ENCODE measurements at places on chromosomes 3 and 15.

DNA sequence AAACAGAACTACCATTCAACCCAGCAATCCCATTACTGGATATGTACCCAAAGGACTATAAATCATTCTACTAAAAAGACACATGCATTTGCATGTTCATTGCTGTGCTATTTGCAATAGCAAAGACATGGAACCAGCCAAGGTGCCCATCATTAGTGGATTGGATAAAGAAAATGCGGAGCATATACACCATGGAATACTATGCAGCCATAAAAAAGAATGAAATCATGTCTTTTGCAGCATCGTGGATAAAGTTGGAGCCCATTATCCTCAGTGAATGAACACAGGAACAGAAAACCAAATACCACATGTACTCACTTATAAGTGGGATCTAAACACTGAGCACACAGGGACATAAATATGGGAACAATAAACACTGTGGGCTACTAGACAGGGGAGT is 43.1 kb upstream of the TIMP4 start:
- no peak for DNase-seq

DNA sequence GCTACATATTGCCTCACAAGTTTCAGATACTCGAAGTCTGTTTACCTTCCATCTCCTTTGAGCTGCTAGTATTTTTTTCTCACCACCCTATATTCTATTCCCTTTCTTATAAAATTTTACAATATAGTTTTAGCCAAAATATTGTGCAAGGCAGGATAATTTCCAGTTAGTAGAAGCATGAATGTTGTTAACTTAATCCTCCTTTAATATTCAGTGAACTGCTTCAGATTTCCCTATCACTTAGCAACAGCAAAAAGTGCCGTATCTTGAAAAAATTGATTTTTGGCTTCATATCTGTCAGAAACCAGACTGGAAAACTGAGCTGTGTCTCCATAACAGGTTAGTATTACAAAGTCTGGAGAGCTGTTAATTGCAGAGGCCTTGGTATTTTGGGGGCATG is 24.0 kb downstream of the PLSCR4 start:
- no peak for DNase-seq

GRCh38 chr3:58329150-58329921 is 3.4 kb upstream of the PXK start:
- no peak for DNase-seq

- peak; percentile 57 for DNase-seq
These were observed 42.7 kb downstream of the EIF2AK4 start for GRCh38 chr15:39976291-39977274.

DNA sequence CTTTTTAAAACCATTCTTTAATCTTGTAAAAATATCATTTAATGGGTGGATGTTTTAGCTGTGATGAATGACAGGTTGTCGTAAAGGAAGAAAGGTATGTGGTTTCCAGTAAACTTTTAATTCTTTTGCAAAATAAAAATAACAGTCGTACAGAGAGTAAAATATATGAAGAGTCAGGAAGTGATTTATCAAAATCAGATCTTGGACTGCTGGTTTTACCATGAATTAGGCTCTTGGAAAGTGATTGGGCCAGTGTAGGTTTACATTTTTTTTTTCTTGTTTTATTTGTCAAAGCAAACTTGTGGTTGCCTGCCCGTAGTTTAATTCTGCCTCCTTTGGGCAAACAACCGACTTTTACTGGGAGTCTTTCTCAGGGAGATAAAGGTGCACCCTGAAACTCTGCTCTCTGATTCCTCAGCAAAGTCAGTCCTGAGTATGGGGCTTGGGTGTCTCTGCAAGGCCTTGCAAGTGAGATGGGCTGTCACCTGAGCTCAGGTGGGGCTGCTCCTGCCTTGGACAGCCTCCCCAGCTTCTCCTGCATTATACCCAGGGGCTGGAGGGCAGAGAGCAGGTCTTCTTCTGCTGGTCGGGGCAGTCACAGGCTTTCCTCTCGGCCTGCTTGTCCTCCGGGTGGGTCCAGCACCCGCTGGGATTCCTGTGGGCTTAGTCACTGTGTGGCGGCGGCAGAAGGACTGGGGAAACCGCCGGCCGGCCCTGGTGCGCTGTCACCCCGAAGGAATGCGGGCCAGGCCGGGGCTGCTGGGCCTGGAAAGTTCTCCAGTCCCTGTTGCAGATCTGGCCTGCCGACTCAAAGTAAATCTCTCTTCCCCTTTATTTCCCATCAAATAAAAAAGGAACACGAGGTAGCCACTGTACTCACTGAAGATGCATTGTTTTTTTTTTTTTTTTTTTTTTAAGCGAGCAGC is 79.0 kb downstream of the IGF1R start:
- no peak for DNase-seq

GRCh38 chr3:42660898-42661297 is 7.4 kb downstream of the ZBTB47 start:
- DNase-seq = no peak

DNA sequence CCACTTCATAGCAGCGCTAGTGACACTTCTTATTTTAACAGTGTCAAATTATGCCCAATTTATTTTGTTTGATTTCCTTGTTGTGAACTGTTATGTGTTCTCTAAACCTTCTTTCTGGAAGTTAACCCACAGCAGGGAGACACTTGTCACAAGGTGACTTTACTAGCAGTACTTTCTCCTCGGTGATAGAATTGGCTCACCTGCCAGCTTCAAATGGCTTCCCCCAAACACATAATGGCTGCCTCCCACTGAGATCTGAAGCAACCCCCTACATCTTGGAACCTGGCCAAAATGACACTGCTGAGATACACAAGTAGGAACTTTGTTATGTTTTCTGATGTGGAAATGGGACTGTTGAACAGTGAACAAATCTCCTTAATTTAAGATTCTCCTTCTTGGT is 238.8 kb upstream of the DPH6 start:
- DNase-seq = peak; percentile 89

DNA sequence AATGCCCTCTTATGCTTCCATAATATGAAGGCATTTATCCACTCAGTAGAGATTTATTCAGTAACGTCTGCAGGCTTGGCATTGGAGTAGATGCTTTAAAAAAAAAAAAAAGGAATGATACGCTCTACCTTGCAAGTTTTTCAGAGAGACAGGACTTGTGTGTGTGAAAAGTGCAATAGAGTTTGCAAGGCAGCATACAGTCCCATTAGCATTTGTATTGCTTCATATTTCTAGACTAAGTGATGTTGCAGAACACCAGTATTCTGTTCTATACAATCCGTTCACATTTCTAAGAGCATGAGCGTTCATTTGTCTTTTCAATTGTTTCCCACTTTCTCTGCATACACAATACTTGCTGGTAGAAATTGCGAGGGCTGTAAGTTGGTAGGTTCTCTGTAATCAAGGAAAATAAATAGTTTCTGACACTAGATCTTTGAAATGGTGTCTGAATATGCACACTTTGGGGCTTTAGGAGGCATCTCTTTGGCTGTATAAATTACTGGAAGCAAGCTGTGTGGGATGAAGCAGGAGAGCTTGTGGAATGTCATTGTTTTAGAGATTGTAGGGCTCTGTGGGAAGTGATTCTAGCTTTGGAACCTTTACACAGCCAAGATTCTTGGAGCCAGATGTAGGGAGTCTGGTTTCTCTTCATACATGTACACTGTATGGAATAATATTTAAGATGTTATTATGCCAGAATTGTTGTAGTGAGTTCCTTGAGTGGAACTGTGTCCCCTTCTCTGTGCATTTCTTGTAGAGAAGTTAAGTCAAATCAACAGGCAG is 262.7 kb downstream of the FEZF2 start:
- no peak for DNase-seq

DNA sequence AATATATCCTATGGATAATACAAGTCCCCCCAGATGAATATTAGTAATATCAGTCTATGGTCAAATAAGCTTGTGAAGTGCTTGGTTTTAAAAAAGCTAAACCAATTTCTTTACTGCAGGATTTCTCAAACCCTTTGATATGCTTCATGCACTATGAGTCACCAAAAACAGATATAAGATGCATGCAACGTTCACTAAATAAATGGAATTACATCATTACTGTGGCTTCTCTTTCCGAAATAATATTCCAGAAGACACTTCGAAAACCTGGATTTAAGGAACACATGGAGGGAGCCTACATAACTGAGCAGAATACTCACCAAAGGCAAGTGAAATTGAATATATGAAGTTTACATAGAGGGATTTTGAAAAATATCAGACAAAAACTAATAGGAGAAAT is 126.3 kb upstream of the ABI3BP start:
- DNase-seq = no peak

GRCh38 chr3:12741209-12741608 is 17.9 kb downstream of the TMEM40 start:
- no peak for DNase-seq

- DNase-seq = no peak
These were observed 19.0 kb upstream of the LRRC58 start for GRCh38 chr3:120368172-120368571.

DNA sequence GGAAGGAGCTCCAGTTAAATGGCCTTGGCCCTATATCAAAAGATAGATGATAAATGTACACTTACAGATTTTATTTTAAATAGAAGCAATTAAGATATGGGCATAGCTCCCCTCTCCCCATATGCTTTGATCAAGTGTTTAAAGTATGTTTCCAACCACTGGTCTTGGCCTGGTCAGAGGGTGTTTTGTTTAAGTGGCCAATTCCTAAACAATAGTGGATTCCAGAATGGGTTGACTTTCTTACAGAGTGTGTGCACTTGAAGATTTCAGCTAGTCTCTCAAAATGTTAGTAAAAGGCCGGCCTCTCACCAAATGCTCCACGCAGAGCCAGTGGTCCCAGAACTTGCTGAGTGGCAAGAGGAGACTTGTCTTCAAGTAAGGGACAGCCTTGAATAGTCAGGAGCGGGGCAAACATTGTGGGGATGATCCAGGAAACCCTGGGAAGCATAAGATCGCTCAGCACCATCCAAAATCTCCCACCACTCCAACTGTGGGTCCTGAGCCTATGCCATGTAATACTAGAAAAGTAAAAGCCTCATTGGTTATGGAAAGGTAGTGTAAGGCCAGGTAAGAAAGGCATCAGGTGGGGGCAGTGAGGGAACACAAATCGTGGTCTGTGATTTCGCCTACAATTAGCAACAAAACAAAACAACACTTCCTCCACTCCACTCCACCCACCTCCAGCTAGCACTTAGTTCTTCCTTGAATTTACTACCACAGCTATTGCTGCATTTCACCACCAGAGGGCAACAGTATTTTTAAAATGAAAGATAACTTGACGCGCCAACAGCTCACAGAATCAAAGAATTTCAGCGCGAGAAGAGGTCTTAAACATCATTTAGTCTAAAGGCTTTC is 4.8 kb downstream of the RARRES1 start:
- DNase-seq = peak; percentile 44
